ENCODE measurements at places on chromosomes 7 and 10.

DNA sequence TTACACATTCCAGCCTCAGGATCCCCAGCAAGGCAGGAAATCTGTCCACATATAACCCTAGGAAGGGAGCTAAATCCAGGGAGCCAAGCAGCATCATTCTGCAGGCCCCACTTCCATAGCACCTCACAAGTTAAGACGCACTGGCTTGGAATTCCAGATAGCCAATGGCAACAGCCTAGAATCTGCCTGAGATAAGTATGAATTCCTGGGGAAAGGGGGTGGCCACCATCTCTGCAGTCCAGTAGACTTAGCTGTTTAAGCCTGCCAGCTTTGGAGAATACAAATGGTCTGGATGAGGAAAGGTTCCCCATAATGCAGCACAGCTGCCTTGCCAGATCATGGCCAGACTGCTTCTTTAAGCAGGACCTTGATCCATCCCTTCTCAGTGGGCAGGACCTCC is 179.4 kb upstream of the PRSS1 start:
- no peak for DNase-seq

GRCh38 chr7:139875821-139876241 is 46.8 kb downstream of the TBXAS1 start:
- DNase-seq = peak; percentile 33

DNA sequence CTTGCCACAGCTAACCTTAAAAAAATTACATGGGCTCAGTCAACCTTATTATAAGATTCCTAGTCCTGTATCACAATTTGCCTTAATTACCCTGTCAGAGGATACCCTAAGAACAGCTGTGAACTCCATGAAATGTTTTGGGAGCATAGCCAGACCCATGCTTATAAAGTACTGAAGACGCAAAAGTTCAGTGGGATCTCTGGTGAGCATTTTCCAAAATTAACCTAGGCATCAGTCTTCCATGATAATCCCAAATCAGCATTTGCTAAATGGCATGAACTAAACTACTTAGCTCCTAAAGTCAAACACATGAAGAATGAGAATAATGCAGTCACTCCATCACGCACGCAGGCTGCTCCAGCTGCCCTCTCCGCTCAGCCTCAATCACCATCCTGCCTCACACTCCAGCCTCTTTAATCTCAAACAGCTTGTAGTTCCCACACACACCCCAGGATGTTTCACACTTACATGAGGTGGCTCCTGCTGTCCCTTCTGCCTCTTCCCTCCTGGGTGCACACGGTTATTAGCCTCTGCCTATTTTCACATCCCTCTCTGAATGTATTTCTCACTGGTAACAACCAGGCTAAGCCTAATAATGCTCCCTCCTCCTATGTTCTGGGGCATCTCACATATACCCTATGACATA is 15.3 kb downstream of the IGF2BP3 start:
- DNase-seq = no peak

DNA sequence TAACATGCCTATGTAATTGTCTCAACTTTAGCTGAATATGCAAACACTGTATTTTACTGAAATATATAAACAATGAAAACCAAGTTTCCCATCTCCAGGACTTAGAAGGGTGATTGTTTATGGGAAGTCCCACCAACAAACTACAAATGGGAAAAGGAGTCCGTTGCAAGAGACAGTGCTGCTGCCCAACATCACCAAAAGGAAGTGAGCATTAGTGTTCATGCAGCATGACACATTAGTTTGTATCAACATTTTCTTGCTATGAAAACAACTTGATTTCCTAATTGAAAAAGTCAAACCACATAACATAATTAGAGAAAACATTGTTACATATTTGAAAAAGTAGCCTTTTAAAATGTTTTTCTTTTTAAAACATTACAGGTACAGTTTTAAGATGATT is 138.5 kb downstream of the ZNF438 start:
- no peak for DNase-seq

DNA sequence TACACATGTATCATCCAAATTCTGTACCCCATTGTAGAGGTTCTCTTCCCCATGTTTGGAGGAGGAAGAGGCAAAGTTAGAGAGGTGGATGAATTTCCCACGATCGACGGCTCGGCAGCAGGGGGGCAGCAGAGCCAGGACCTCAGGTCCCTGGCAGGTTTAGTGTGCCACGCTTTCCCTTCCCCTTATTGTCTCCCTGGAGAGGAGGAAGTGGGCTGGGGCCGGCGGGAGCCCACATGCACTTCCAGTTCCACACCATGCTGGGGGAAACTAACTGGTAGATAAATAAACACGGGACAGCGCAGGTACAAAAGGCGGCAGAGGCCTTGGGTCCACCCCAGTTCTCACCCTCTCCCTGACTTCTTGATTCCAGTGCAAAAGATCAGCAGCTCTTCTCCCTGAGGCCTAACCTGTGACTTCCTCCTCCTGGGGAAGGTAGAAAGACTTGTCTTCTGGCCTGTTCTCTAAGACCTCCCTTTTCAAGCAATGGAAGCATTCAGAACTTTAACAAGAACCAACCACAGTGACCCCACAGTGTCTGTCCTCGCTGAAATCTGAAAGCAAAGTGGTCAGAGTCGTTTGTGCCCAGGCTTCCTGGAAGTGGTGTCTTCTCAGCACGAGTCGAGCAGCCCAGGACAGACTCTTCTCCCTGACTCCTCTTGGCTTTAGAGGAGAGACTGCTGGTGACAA is 30.5 kb upstream of the SRGN start:
- DNase-seq = no peak

- DNase-seq = no peak
Observed at GRCh38 chr10:78254013-78254412, 220.3 kb downstream of the RPS24 start.

GRCh38 chr10:101828766-101829551 is 10.7 kb upstream of the OGA start:
- DNase-seq = no peak

GRCh38 chr7:101922631-101923601 is 105.5 kb downstream of the CUX1 start:
- DNase-seq = no peak

- DNase-seq = no peak
Observed at GRCh38 chr10:79407811-79408795, 37.3 kb downstream of the ZCCHC24 start.

DNA sequence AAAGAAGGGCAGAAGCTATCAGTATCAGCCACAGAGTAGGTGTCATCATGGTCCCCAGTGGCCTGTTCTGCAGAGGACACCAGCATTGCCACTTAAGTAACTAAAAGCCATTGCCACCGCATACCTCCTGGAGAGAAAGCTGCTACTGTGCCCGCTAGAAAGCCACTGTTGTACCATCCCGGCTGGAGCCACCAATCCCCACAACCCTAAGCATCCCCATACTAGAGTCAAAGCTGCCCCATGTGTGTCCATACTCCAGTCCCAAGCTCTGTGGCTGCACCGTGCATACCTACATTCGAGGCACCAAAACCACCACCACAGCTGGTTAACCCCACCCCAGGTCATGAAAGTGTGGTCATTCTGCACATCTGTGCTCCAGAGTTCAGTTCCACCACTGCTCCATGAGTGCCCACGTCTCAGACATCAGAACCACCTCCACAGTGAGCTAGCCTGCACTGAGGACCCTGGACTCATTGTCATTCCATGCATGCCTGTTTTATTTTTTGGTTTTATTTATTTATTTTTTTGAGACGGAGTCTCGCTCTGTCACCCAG is 9.5 kb upstream of the SEPTIN14 start:
- no peak for DNase-seq

DNA sequence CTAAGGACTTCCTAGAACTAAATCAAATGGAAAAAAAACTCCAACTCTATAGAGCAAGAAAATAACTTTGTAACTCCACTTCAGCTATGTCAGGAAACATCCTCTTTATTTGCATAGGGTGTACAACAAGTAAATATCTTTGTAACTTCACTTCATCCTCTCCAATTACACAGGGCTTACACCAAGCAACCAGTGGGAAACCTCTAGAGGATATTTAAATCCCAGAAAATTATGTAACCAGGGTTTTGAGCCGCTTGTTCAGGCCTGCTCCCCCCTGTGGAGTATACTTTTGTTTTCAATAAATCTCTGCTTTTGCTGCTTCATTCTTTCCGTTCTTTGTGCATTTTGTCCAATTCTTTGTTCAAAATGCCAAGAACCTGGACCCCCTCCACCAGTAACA is 22.2 kb downstream of the LIPJ start:
- no peak for DNase-seq

GRCh38 chr7:115097175-115097671 is 175.3 kb downstream of the MDFIC start:
- DNase-seq = no peak

- DNase-seq = no peak
Observed at GRCh38 chr7:135782801-135783200, 34.2 kb upstream of the FAM180A start.

- no peak for DNase-seq
Observed at GRCh38 chr10:52313256-52313932, 687 bp upstream of the DKK1 start.

- peak; percentile 88 for DNase-seq
Observed at GRCh38 chr10:132554991-132555647, 17.5 kb downstream of the INPP5A start.

DNA sequence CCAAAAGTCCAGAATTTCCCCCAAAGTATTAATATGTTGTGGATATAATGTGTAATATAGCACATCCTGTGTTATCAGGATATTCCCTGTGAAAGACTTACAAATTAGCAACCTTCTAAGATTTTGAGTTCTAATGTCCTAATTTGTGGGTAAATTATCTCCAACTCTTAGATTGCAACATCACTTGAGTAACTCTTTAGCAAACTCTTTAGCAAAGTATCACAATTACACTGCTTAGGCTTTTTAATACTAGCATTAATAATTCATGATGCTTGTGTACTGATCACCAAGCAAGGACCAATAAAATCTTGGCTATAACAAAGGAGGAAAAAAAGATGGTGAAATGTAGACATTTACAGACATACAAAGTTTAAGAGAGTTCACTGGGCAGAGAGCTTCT is 27.7 kb downstream of the HIP1 start:
- no peak for DNase-seq

GRCh38 chr10:122044045-122044661 is 55.2 kb downstream of the TACC2 start:
- no peak for DNase-seq

- DNase-seq = no peak
Observed at GRCh38 chr7:1058821-1059199, 14.5 kb downstream of the GPR146 start.

- DNase-seq = no peak
Observed at GRCh38 chr7:155011086-155011485, 8.2 kb upstream of the PAXIP1 start.

DNA sequence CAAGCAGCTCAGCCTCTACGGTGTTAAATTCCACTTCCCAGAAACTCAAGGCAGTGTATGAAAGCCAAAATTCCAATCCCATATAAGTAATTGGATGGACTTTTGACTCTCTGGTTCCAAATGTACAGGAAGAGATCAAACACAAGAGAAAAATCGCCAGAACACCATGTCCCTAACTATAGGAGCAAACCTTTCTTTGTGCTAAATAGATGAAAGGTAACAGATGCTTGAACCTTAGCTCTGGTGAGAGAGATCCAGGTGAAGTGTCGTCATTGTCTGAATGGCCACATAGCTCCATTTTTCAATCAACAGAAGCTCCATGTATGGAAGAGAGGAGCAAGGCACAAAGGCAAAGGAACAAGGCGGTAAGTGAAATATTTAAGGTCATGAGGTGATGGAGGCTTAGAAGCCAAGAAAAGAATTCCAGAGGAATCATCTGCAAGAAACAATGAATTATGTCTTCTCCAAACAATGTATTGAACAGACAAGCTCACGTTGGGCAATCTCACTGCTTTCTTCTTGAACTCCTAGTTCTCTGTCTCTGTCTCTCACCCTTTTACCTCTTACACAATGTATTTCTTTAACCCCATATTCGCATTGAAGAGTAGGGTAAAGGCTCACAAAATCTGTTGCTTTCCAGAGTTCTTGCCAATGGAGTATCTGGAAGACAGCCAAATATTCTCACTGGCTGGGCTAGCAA is 585.1 kb downstream of the GATA3 start:
- no peak for DNase-seq

GRCh38 chr7:144941127-144941526 is 105.3 kb upstream of the TPK1 start:
- no peak for DNase-seq

GRCh38 chr10:108631332-108631731 is 1292.0 kb downstream of the XPNPEP1 start:
- no peak for DNase-seq

GRCh38 chr10:69649786-69650550 is 19.9 kb downstream of the FAM241B start:
- DNase-seq = no peak

All from Karpas-422 (cell line).